Spinal cord (tissue), 10 donors: ENCODE measurements at places on chromosomes 16 and 17. TPM values are rescaled to one million over a fixed set of nuclear protein-coding genes. Genes with fewer than 3 reads are reported as not detected.

Gene VAC14
- 32.9 TPM for total RNA-seq

Gene ABCC1
- 13.8 TPM for total RNA-seq

Gene RNF222
- total RNA-seq: not detected

Gene SOX15
- total RNA-seq: 6.8 TPM

Gene PVALEF
- 0.11 TPM for total RNA-seq

Gene PABPN1L
- total RNA-seq: not detected

Gene ATPAF2
- 22.8 TPM for total RNA-seq

Gene TNK1
- total RNA-seq: 0.79 TPM

Gene TBC1D3H
- not detected for total RNA-seq

Gene CMTM3
- total RNA-seq: 13.7 TPM

Gene C16orf95
- total RNA-seq: 4.3 TPM

Gene CCDC154
- 2.2 TPM for total RNA-seq

Gene KRT23
- total RNA-seq: 1.2 TPM
